NCI-H2171 treated with DMSO at 0.1 percent for 48 hours (cell line): ENCODE measurements at places on chromosomes 3 and 15.
A peak's percentile ranks its signal among the peaks of the same experiment; 100 is the strongest.

DNA sequence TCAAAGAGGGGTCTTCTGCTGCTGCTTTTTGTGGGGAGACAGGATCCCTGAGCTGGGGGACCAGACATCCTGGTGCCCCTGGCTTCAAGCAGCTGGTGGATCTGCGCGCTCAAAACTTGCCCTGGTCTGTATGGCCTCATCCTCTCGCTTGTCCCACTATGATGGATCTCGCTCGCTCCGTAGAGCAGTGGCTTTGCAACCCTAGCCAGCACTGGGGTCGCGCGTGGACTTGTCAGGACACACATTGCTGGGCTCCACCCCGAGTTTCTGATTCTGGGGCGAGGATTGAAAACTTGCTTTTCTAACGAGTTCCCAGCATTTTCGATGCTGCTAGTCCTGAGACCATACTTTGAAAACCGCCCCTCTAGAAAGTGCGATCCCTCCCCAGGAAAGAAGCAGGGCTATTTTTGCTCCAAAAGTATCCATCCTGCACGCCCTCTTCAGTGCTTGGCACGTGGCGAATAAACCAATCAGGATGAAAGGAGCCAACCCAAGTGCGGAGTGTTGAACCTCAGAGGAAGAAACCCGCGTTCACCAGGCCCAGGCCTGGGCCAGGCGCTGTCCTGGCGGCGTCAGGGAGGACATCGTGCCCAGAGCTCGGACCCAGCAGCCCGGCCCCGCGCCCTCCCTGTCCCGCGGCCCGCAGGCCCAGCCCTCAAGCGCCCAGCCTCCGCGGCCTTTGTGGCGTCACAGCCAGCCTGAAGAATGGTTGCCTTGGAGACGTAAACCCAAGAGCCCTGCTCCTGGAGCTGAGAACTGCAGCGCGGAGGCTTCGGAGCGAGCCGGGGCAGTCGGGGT, at the start of gene CFAP100:
TSS of gene CFAP100 (plus strand) at position 731 of the 798 bp plus-strand sequence. CDS start 1,092 bp downstream, outside the sequence.
- peak; percentile 32 for DNase-seq

DNA sequence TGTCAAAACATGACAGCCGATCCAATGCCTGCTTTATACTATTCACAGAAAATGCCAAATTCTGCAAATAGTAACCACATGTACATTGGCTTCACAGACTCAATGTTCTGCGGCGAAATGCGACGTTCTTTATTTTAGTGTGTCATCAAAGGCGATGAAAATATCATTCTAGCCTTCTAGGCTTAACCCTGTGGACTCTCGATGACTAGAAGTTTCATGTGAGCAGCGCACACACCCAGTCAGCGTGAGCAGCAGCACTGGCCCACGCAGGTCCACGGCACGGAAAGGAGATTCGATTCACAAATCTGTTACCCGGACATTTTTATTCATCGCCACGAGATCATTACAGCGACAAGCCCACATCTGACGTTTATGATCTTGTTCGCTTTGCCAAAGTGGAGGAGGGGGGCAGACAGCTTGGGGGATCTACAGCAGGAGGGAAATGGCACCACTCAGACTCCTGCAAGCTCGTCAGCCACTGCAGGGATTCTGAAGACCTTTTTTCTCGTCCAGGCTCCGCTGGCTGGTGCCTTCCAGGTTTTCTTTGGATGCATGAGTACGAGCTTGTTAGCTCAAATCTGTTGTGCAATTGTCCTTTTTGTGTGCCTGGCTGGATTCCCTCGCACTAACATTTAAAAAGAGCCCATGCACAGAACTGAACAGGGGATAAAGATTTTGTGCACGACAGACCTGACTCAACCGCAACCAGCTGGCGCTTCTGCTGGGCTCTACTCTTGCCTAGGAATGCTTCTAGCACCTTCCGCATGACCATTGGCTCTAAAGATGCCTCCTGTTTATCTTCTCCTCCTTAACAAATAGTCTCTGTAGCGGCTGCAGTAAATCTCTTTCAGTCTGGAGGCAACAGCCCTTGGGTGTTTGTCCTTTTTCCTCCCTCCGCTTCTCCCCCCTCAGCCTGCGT, 938.4 kb downstream of the MCTP2 start:
- no peak for DNase-seq

- DNase-seq, result no peak
Observed at GRCh38 chr3:45191924-45192417, 34.1 kb downstream of the TMEM158 start.

DNA sequence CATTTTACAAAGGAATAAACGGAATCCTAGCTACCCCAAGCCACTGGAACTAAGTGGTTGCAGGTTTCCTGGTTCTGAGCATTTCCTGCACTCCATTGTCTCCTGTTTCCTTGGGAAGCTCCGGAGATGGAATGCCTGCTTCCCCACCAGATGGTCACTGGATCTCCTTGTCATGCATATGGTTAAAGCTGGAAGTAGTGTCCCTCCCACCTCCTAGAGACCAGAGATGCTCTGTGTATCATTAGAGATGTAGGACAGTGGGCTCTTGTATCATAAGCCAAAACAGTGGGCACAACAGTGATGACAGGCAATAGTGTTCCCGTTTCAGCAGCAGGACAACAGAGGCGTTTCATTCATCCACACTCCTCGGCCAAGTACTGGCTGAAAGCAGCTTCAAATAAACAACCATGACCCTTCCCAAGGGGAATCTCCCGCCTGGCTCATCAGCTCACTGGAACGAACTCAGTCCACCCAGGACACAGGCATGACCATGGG, 136.2 kb upstream of the EIF1B start:
- no peak for DNase-seq

- DNase-seq, result no peak
Observed at GRCh38 chr15:91244919-91245318, 144.9 kb downstream of the SV2B start.

- no peak for DNase-seq
Observed at GRCh38 chr3:56118968-56119367, 349.3 kb downstream of the ERC2 start.

DNA sequence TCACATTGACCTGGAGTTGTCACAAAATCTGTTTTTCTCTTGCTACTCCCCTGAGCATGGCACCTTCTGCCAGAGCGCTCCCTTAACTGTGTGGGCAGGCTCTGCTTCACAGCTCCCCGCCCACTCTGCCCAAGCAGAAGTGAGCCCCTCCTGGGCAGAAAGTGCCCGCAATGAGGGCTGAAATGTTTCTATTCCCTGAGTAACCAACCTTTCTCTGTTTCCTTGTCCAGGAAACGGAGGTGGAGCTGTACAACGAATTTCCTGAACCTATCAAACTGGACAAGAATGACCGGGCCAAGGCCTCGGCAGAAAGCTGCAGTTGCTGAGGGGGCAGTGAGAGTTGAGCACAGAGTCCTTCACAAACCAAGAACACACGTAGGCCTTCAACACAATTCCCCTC, 66.3 kb upstream of the ACAD9 start:
- no peak for DNase-seq

GRCh38 chr3:197613199-197613598, 57.4 kb upstream of the BDH1 start:
- no peak for DNase-seq

DNA sequence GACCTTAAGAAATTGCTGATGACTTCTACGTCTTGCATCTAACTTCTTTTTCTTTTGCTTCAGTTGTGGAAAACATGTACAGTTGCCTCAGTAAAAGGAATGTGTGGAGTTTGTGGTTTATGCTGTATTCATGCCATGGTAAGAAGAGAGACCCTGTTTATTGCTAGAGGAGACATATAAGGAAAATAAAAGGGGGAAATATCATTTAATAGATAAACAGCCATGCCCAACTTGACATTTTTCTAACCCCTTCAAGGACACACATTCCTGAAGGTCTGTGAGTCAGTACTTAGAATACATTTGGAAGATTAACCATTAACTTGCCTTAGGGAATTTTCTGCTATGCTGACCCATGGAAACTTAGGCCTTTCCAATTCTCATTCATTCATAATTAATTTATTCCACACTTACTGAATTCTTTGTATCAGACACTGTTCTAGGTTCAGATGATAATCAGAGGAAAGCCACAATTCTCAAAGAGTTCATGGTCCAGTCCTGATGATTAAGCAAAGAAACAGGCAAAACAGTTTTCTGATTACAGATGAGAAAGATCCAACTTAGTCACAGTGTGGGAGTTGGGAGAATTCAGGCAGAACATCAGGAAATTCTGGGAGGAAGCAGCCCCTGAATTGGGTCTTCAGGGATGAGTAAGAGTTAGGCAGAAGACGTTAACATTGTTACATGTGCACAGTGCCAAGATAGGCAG, 329.8 kb upstream of the RASGRP1 start:
- no peak for DNase-seq

DNA sequence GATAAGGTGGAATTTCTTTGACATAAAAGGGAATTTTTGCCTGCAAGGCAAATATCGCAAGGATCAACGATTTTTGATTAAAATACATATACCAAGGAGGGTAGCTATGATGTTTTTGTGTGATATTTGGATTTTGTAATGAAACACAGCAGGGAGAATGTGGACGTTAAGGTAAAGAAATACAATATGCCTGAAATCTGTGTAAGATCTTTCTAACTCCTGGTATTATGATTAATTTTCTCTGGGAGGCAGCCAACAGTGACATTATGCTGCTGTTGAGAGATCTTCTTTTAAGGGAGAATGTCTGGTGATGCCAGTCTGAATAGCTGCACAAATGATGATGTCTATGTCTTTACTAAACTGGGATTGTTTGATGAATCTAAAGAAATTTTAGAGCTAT, 972.2 kb downstream of the SQOR start:
- DNase-seq, result peak; percentile 82

- DNase-seq, result no peak
Observed at GRCh38 chr15:28936081-28936480, 50.3 kb downstream of the APBA2 start.

DNA sequence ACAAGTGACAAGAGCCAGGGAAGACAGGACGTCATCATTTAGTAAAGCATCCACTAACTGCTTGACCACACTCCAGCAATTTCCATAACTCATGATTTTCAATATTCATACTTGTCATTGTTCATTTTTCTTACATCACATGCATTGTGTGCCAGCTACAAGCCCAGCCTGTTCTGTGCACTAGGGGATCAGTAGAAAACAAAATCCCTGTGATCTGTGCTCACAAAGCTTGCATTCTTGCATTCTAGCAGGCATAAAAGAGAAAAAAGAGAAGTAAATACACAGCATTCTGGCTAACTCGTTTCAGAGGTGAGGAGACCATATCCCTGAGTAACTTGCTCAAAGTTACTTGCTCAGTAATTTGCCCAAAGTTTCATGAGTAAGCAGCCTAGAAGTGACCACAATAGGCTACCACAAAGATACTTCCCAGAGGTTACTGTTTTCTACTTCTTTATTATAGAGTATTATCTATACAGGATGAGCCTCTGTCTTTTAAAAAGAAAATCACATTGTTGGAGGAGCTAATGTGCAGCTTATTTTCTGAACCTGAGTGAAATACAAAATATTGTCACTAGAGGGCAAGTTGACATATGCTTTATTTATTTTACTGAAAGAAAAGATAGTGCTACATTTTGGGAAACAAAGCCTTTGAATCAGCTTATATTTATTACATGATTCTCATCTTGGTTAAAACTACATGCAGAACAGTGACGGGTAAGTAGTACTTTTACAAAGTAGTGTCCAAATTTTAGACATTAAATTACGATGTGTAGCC, 701.4 kb upstream of the LMCD1 start:
- no peak for DNase-seq

GRCh38 chr3:67654844-67655177, 399 bp upstream of the SUCLG2 start:
- no peak for DNase-seq

- DNase-seq, result no peak
Observed at GRCh38 chr15:57156210-57156884, 220.0 kb upstream of the CGNL1 start.

- peak; percentile 73 for DNase-seq
Observed at GRCh38 chr3:193775421-193776077, 182.5 kb downstream of the OPA1 start.

GRCh38 chr3:24264011-24264410, 230.6 kb downstream of the THRB start:
- no peak for DNase-seq

DNA sequence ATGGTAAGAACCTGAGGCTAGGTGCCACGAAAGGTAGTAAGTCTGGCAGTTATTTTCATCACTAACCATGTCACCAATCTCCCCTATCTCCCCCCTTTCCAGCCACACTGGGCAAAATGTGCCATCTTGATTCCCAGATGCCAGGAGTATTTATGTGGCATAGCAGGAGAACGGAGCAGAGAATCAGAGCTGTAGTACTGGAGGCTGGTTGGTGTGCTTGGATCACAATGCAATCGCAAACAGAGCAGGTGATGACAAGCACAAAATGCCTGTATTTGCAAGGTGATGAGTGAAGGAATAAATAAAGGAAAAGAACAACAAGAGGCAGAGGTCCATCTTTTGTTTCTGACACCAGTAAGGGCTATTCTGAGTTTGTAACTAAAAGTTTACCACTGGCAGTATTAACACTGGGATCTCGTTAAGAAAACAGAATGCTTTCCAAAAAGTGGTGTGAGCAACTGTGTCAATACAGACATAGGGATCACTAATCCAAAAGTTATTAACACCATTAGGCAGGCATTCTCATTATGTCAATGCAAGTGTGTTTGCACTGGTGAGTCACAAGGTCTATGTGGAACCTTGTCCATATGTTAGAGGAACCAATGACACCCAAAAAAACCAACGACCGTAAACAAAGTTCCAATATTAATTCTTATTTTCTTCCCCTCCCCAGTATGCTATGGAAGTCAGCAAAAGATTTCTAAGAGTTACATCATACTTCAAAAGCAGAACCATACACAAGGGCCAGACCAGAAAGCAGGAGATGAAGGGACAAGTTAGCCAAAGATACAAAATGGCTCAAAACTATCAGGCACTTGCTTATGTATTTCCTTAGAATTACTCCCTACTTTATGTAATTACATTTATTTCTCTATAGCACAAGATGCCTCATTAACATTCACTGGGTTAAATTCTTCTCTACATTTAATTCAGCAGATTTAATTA, 556.6 kb downstream of the FOXP1 start:
- no peak for DNase-seq

GRCh38 chr3:46953234-46954010, 23.1 kb downstream of the CCDC12 start:
- DNase-seq, result no peak

DNA sequence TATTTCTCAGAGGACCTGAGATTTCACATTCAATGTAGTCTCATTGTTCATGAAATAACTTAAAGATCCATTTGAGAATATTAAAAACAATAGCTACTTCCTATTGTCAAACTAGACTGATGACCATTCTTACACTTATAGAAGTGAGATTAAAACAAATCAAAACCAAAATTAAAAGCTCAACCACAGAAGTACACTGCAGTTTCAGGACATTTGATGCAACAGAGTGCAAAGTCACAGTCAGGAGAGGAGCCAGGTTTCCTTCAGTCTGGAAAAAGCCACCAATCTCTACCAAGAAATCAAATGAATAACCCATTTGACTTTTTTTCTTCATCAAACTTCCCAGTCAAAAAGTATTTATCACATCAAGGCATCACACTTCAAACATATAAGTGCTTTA, 5.5 kb downstream of the CCPG1 start:
- no peak for DNase-seq
